ENCODE measurements at places on chromosomes 7 and 10. TPM values are rescaled to one million over a fixed set of nuclear protein-coding genes. Genes with fewer than 3 reads are reported as not detected.

DNA sequence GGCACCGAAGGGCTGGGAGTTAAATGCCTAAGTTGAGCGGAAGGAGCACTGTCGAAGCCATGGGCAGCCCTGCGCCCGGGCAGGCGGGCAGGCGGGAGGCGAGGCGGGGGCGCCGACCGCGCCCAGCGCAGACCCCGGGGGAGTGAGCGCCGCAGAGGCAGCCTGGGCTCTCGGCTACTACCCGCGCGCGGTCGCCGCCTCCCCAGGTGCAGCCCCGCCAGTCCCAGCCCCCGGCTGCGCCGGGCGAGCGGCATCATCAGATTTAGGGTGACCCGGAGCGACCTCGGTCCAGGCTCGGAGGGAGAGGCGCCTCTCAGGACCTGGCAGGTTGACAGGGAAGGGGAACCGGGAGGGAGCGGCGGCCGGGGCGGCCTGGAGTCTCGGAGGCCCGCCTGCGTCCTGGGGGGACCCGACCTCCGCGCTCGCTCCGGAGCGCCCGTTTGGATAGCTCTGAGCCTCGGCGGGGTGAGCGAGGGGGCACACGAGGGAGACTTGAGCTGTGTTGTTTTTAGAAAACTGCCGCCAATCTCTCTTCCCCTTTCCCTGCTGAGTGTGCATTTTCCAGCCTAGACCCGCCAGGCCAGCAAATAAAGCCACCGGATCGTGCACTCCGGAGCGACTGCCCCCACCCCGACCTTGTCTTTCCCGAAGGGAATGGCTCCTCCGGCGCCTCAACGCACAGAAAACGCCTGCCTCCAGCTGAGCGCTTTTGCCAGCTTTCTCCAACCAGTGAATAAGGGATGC is 2.3 kb upstream of the NRP1 start:
- no peaks in the 10 kb centered on the region for H3K27me3 ChIP-seq
- peak; percentile 73 for DNase-seq
- peak overlapping the region; percentile 85 for H3K4me3 ChIP-seq
- H3K36me3 ChIP-seq = no peaks in the 10 kb centered on the region
- H3K27ac ChIP-seq = peak overlapping the region; percentile 95

GRCh38 chr10:127600479-127600878 is 51.4 kb downstream of the NPS start:
- H3K4me1 ChIP-seq = no peaks in the 10 kb centered on the region
- H3K36me3 ChIP-seq = no peaks in the 10 kb centered on the region
- H3K4me3 ChIP-seq = no peak overlapping the region
- no peak for DNase-seq
- H3K27ac ChIP-seq = no peak overlapping the region

GRCh38 chr7:12397671-12398070 is 6.0 kb downstream of the VWDE start:
- no peaks in the 10 kb centered on the region for H3K36me3 ChIP-seq
- no peak for DNase-seq
- no peak overlapping the region for H3K4me3 ChIP-seq
- no peaks in the 10 kb centered on the region for H3K27me3 ChIP-seq
- H3K4me1 ChIP-seq = no peaks in the 10 kb centered on the region
- H3K27ac ChIP-seq = no peak overlapping the region

DNA sequence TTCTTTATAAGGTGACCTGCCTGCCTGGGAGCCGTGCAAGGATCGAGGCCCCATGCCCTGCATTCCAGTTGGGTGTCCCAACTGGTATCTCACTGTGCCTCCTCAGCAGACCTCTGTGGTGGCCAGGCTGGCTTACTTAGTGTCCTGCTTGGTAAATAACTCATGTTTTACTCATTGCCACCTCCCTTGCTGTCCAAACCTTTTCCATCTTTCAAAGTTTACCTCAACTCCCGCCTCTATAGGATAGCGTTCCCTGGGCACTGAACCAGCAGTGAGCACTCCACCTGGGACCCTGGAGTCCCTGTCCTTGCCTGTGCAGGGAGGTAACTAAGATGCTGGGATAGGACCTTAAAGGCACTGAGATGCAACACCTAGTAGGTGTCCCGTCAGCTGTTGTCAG is 33.6 kb downstream of the SLC18A2 start:
- no peak overlapping the region for H3K4me3 ChIP-seq
- H3K27me3 ChIP-seq = no peaks in the 10 kb centered on the region

GRCh38 chr10:34912771-34913170 is 97.7 kb upstream of the PARD3 start:
- H3K36me3 ChIP-seq = no peaks in the 10 kb centered on the region
- no peak overlapping the region for H3K27ac ChIP-seq
- H3K4me1 ChIP-seq = no peaks in the 10 kb centered on the region
- no peak for DNase-seq
- H3K27me3 ChIP-seq = no peaks in the 10 kb centered on the region

- no peak overlapping the region for H3K4me3 ChIP-seq
- H3K27ac ChIP-seq = peak overlapping the region; percentile 49
- DNase-seq = no peak
- no peaks in the 10 kb centered on the region for H3K36me3 ChIP-seq
- no peaks in the 10 kb centered on the region for H3K27me3 ChIP-seq
- H3K4me1 ChIP-seq = peaks cover 61% of the 10 kb centered on the region
Measured at GRCh38 chr7:139734395-139734794, 43.4 kb downstream of the HIPK2 start.

DNA sequence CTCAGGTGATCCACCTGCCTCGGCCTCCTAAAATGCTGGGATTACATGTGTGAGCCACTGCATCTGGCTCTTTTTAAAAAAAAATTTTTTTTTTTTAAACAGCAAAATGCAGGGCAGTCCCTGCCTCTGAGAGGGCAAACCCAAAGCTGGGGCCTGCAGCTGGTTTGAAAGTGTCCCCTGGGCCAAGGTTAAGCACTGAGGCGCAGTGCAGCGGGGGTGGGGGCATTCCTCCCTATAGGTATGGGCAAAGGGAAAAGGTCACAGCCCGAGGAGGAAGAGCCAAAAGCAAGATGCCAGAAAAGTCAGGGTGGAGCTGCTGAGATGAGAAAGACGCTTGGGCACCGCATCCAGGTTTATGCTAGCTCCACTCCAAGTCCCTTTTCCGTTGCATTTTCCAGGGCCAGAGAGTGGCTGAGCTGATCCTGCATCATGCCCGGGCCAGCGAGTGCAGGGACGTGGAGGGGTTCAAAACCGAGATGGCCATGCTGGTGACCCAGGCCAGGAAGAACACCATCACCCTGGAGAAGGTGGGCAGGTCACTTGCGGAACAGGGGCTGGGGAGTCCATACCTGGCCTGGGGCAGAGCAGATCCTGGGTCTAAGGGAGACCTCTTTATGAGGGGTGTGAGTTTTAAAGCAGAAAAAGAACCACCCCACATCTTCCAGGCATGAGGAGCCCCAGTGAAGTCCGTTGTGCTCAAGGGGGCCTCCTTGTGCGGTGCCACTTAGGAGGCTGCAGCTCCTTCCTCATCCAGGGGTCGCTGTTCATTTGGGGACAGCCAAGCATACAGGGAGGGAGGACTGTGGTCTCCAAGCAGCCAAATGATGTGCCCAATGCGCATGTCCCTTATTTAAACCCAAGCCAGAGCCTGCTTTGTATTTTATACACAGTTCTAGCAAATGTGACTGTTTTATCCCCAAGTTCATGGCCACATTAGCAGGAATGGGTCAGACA is 7.0 kb upstream of the NDUFB2 start:
- H3K4me1 ChIP-seq = no peaks in the 10 kb centered on the region
- H3K4me3 ChIP-seq = no peak overlapping the region
- no peak overlapping the region for H3K27ac ChIP-seq
- DNase-seq = no peak
- peaks cover 35% of the 10 kb centered on the region for H3K36me3 ChIP-seq

DNA sequence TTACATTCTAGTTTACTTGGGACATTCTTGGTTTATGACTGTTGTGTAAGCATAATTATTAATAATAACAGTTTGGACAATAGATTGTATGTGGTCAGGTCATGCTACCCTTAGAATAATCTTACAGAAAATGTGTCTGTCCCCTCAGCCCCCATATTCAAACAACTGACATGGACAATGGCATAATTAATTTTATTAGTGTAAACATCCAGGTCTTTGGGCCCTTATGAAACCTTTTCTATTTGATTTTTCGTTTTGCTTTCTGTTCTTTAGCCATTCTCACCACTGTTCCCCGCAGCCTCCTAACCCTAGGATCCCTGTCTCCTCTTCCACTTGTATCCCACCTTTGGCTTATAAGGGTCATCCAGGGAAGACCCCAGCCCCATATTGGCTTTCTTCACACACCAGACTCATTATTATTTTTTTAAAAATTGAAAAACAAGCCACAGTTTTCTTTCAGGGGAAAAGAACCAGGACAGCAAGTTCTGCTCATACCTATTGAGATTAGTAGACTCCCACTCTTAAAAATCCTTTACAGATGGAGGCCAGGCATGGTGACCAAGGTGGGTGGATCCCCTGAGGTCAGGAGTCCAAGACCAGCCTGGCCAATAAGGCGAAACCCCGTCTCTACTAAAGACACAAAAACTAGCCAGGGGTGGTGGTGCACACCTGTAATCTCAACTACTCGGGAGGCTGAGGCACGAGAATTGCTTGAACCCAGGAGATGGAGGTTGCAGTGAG is 11.5 kb downstream of the VIM start:
- H3K36me3 ChIP-seq = peaks cover 38% of the 10 kb centered on the region
- H3K4me3 ChIP-seq = no peak overlapping the region
- H3K4me1 ChIP-seq = peaks cover 9% of the 10 kb centered on the region
- DNase-seq = no peak

GRCh38 chr7:30928254-30928872 is 16.7 kb downstream of the AQP1 start:
- peaks cover 29% of the 10 kb centered on the region for H3K36me3 ChIP-seq
- H3K27ac ChIP-seq = no peak overlapping the region
- peak; percentile 23 for DNase-seq
- H3K4me3 ChIP-seq = no peak overlapping the region
- no peaks in the 10 kb centered on the region for H3K27me3 ChIP-seq

- H3K27me3 ChIP-seq = no peaks in the 10 kb centered on the region
- no peak for DNase-seq
- H3K27ac ChIP-seq = no peak overlapping the region
- no peak overlapping the region for H3K4me3 ChIP-seq
- no peaks in the 10 kb centered on the region for H3K4me1 ChIP-seq
- H3K36me3 ChIP-seq = no peaks in the 10 kb centered on the region
Measured at GRCh38 chr7:30306976-30307375, 22.6 kb downstream of the ZNRF2 start.

DNA sequence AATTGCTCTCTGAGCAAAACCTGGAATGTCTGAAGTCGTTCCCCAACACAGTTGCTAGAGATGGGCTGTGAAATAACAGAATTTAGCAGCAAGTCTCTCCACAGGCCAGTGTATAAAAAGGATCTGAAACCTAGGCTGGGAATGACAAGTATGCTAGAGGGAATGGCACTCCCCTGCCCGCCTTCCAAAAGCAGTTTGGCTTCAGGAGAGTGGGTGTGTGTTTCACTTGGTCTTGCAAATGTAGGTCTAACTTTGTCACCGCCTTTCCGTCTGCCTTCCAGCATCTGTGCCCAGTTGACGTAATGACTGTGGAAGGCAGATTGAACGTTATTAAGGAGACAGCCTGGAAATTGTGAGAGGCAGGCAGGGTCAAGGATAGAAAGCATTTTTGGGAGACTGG is 18.0 kb upstream of the MTURN start:
- H3K4me3 ChIP-seq = no peak overlapping the region
- H3K36me3 ChIP-seq = no peaks in the 10 kb centered on the region
- H3K4me1 ChIP-seq = no peaks in the 10 kb centered on the region
- H3K27me3 ChIP-seq = no peaks in the 10 kb centered on the region

- no peak for DNase-seq
- peaks cover 11% of the 10 kb centered on the region for H3K27me3 ChIP-seq
- no peaks in the 10 kb centered on the region for H3K36me3 ChIP-seq
- no peak overlapping the region for H3K4me3 ChIP-seq
Measured at GRCh38 chr7:26038201-26038990, 113.6 kb upstream of the NFE2L3 start.

Gene DENND2A
- total RNA-seq = 26.2 TPM

Gene ANKRD61
- not detected for total RNA-seq

Gene KLHDC10
- total RNA-seq = 32.0 TPM

Gene AKR1E2
- 10.0 TPM for total RNA-seq

Gene ANKRD16
- 4.6 TPM for total RNA-seq

Data from upper lobe of right lung (tissue), 1 donor.